Ureter (tissue), 1 donor: ENCODE measurements at places on chromosomes 5 and 9. TPM values are rescaled to one million over a fixed set of nuclear protein-coding genes. Genes with fewer than 3 reads are reported as not detected.

Gene HACD4
- 4.1 TPM for total RNA-seq

Gene TRIO
- 216 TPM for total RNA-seq

Gene FAM221B
- total RNA-seq = 0.26 TPM

Gene DMRT3
- not detected for total RNA-seq

Gene EIF4E1B
- not detected for total RNA-seq

Gene PCA3
- total RNA-seq = not detected

Gene CNTNAP3B
- 24.1 TPM for total RNA-seq

Gene GGTA1
- 2.0 TPM for total RNA-seq

- DNase-seq = no peak
Measured at GRCh38 chr5:79032031-79032695, 37.3 kb downstream of the DMGDH start.

DNA sequence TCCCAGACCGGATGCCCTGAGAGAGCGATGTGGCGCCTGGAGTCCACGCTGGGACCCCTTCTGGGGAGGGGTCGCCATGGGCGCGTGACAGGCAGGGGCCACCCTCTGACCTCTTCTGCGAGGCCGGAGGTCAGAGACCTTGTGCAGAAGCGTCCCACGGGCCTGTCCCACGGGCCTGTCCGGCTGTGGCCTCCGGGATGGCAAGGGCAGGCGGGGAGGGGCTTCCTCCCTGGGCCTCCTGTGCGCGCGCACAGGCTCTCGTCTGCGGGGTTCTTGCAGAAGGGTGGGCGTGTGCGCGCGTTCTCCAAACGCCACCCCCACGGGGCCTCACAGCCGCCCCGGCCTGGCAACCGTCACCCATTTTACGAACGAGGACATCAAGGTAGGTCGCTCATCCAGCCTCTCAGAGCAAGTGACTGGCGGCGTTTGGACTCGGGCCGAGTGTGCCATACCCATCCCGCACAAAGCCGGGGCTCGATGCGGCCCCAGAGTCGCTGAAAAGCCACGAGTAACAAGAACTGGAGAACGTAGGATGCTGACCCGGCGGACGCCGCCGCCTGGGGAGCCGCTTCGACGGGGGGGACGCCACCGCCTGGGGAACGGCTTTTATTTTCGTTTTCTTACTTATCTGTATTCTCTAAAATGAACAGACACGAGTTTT is 897 bp downstream of the AHRR start:
- DNase-seq = no peak

GRCh38 chr5:64149857-64150521 is 15.7 kb upstream of the RNF180 start:
- DNase-seq = no peak

GRCh38 chr5:158845941-158846340 is 253.8 kb downstream of the EBF1 start:
- DNase-seq = no peak

- no peak for DNase-seq
Measured at GRCh38 chr9:124381170-124381945, 33.9 kb downstream of the PSMB7 start.

DNA sequence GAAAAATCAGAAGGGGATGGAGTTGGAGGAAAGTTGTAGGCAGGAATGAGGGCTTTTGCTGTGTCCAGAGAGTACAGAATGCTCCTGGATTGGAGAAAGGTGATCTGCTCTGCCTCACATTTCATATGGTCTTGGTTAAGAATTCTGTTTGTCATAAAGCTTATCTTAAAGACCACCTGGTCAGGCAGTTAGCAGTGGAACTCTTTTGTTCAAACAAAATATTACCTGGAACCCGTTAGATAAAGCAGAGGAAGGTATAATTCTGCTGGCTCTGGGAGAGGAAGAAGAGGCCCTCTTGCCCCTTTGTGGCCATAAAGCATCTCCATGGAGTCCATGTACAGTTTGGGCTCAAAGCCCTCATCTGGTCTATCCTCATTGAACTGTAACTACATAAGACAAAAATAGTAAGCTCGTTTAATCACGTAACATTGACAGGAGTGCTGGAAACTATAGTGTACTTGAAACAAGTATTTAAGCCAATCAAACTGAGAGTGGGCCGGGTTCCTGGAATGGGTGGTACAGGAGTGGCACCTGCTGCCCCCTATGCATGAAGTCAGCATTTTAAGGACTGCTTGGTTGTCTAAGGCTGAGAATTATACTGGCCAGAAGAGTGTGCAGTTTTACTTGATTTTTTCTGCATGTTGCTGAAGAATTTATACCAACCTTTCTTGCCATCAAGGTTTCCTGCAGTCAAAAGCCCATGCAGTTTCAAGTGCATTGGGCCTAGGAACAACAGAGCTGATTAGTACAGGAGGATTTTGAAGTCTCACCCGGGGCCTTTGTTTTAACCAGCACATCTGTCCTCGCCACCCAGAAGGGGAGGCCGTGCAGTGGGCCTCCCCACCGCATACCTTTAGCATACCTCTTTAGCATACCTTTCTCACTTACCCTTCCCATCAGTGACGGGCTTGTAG is 39.9 kb downstream of the STXBP1 start:
- DNase-seq = no peak

GRCh38 chr5:149452665-149453617 is 73.8 kb upstream of the IL17B start:
- peak; percentile 81 for DNase-seq

DNA sequence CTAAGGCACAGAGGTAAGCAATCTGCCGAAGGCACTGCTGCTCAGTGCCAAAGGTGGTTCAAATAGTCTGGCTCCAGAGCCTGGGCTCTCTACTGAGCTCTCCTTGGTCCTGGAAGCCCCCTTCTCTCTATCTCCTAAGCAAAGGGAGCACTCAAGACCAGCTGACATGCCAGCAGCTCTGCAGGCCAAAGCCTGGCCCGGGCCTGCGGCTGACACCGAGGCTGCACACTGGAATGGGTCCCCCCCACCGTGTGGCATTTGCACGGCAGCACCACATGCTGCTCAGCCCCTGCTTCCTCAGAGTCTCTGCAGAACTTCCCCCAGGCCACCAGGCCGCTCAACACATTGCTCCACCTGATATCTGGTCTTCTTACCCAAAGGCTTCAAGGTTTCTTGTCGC is 57.8 kb upstream of the GOLPH3 start:
- no peak for DNase-seq

GRCh38 chr5:97694091-97694490 is 511.0 kb upstream of the RIOK2 start:
- DNase-seq = no peak

GRCh38 chr5:150134198-150134588 is 21.5 kb downstream of the PDGFRB start:
- no peak for DNase-seq

- DNase-seq = no peak
Measured at GRCh38 chr5:135850231-135850630, 15.8 kb downstream of the SLC25A48 start.

GRCh38 chr9:123339666-123340510 is 16.1 kb upstream of the CRB2 start:
- no peak for DNase-seq

GRCh38 chr5:39314591-39314990 is 49.7 kb downstream of the C9 start:
- no peak for DNase-seq

GRCh38 chr5:170875811-170876210 is 14.0 kb downstream of the RANBP17 start:
- DNase-seq = no peak

DNA sequence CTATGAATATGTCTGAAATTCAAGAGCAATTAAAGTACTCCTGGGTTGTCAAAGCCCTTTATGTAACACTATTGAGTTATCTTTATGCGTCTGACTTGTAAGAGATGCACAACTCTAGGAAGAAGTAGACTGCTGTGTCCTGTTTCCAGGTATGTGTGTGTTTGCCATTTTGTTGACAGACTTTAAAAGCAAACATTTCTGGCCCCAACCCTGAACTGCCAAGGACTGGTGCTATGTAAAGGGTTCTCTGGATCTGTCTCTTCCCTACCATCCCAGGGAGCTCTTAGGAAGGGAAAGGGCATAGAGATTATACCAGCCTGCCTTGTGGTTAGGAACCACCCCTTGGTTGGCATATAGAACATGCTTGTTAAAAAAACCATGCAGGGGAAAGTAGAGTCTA is 12.1 kb downstream of the SLC22A5 start:
- DNase-seq = no peak

DNA sequence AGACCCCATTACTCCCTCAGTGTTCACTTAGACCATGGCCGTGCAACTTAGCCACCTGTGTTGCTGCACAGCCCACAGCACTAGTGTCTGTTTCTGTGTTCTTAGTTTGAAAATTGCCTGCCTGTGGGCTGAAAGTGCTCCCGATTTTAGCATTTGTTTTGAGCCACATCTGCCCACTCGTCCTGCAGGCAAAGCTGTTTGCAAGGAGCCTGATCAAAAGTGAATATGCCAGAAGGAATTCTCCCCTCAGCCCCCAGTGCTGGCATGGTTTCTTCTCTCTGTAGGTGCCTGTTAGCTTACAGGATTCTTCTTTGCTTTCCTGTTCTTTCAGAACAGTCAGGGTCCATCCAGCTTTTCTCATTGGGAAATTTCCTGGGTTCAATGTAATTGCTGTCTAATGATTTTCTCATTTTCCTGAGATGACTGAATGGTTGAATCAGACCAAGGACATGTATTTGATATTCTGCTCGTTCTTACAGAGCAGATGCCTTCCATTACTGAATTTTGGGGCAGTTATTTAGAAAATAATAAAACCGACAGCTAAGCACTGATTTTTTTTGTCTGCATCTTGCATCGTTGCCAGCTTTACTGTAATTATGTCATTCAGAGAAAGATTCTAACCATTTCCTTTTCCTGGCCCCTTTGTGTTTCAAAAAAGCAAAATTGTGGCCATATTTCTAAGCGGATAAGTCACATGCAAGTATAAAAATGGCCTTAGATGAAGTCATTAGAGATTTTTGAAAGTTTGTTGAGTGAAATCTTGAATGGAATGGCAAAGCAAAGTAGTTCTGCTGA is 111.1 kb upstream of the CKMT2 start:
- DNase-seq = no peak

DNA sequence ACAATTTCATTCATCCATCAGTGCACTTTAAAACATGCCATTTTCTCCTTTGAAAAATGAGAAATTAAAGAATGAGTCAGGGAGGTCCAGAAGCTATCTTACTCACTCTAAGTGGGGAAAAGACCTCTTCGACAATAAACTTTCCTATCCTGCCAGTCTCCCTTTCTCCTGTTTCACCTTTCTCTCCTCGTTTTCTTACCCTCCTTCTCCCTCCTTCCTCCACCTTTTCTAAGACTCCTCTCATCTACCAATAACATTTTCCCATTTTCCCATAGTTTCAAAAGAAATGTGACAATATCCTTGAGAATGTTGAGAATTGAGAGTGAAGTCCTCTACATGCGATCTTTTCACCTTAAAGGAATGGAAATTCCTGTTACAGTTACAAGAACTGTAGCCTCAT is 450.5 kb upstream of the GRAMD2B start:
- DNase-seq = no peak

- no peak for DNase-seq
Measured at GRCh38 chr5:113546703-113547183, 33.2 kb downstream of the YTHDC2 start.

DNA sequence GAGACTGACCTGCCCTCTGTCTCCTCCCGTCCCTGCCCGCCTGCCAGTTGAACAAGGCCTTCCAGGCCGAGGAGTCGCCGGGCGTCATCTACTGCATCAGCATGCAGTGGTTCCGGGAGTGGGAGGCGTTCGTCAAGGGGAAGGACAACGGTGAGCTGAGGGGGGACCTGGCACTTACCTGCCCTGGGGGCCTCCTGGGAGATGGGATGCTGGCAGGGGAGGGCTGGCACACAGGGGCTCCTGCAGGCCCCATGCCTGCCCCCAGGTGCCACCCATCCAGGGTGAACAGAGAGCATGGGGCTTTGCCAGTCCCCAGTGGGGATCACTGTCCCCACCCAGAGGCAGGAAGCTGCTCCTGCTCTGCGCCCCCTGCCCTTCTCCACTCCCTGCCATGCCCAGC is 43.0 kb downstream of the USP20 start:
- DNase-seq = no peak

GRCh38 chr5:93593476-93594131 is 10.6 kb downstream of the NR2F1 start:
- DNase-seq = no peak

DNA sequence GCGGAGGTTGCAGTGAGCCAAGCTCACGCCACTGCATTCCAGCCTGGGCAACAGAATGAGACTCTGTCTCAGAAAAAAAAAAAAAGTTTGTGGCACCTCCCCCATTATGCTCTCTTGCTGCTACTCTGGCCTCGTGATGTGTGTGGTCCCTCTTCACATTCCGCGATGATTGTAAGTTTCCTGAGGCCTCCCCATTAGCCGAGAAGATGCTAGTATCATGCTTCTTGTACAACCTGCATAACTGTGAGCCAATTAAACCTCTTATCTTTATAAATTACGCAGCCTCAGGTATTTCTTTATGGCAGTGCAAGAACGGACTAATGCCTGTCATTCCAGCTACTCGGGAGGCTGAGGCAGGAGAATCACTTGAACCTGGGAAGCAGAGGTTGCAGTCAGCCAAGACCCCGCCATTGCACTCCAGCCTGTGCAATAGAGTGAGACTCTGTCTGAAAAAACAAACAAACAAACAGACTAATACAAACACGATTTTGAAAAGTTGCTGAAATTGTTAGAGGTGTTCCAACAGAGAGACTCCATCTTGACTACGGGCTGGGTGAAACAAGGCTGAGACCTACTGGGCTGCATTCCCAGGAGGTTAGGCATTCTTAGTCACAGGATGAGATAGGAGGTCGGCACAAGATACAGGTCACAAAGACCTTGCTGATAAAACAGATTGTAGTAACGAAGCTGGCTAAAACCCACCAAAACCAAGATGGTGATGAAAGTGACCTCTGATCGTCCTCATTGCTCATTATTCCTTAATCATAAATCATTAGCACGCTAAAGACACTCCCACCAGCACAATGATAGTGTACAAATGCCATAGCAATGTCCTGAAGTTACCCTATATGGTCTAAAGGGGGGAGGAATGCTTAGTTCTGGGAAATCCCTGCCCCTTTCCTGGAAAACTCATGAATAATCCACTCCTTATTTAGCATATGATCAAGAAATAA is 8.3 kb upstream of the AFF4 start:
- DNase-seq = no peak

DNA sequence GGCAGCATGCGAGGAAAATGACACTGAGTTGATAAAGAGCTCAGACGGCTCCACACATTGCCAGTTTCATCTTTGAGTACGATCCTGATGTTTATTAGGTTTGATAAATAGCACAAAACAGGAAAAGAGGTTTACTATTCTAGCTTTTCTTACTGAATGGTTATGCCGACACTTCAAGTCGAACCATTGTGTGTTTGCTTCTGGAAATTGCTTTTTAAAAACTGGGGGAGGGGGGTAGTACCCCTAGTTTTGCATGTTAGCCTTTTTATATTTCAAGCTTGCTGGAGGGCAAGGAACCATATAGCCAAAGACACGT is 5.2 kb downstream of the PTCH1 start:
- DNase-seq = no peak
